ENCODE measurements at places on chromosomes 1 and 21. TPM values are rescaled to one million over a fixed set of nuclear protein-coding genes. Genes with fewer than 3 reads are reported as not detected.

ZBTB8A gene
- 4.8 TPM for total RNA-seq

CYP4X1 gene
- not detected for total RNA-seq

MYBPH gene
- total RNA-seq: not detected

PRKCZ gene
- 8.0 TPM for total RNA-seq

CDK18 gene
- 0.76 TPM for total RNA-seq

E2F2 gene
- total RNA-seq: 2.4 TPM

DNAI4 gene
- total RNA-seq: 0.34 TPM

PLD5 gene
- total RNA-seq: 2.2 TPM

Measured in A549 treated with AZD2906 at 1 μM for 4 hours (cell line).